ENCODE measurements at places on chromosomes 12 and 14.

GRCh38 chr12:53070877-53071492 is 8.2 kb downstream of the SPRYD3 start:
- DNase-seq, result no peak

DNA sequence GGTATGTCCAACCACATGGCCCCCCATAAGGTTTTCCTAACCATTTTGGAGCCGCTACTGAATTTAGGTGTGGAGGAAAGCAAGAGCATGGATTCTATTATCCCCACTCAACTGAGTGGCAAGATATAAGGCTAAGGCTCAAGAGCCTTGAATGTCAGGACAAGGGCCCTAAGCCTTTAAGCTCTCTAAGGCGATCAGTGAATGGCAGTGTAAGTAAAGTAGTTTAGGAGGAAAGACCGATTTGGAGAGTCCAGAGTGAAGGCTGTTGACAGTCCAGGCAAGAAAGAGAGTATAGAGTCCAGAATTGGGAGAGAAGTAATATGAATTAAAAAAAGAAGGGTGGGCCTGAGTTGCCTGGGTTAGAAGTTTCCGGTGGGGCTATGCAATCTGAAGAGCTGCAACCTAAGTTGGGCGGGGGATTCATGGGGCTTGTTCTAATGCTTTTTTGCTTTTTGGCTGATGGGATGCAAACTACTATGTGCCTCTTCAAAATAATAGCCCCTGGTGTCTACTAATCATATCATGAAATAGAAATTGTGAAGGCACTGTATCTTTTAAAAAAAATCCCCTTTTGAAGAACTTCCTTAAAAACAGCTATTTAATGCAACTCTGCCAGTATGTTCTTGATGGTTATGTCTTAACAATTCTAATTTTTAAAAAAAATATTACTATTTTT is at the start of gene SPIC:
TSS of gene SPIC (plus strand) at position 626 of the 676 bp plus-strand sequence. CDS start 1,569 bp downstream, outside the sequence.
- DNase-seq, result no peak

DNA sequence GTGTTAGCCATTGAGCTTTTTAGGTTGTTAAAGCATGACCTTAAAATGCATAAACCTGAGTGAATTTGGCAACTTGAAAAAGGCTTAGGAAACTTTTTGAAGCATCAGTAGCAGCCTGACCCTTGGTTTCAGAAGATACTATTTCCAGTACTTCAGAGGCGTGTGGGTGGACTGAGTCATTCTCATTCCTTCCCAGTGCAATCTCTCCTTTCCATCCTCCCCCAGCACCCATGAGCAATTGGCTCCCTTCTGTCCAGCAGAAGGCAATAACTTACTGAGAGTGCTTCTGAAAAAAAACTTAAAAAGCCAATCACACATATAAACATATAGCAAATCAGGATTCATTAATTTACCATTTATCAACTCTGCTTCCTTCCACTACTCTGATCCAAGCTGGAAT is 299.3 kb upstream of the STXBP6 start:
- no peak for DNase-seq

DNA sequence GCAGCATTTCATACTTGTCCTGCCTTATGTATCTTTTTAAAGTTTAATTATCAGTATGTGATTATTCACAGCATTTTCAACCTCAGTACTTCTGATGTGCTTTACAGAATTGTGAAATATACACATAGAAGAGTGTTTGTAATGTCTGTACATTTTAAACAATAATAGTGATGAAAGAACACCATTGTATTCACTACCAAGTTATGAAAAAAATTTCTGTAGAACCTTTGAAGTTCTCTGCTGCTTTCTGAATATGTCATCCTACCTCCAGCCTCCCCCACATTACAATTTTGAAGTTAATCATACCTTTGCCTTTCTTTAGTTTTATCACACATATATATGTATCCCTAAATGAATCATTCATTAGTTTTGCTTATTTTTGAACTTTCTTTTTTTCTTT is 24.8 kb downstream of the FRMD6 start:
- DNase-seq, result no peak

GRCh38 chr14:93788293-93788542 is at the start of gene PRIMA1:
TSS of gene PRIMA1 (minus strand) at chr14:93788485. CDS start at chr14:93787718, 767 bp downstream.
- DNase-seq, result no peak

- DNase-seq, result no peak
These were observed 104.1 kb downstream of the ANO2 start for GRCh38 chr12:5840944-5841343.

GRCh38 chr12:111389635-111390034 is 16.1 kb upstream of the SH2B3 start:
- DNase-seq, result no peak

DNA sequence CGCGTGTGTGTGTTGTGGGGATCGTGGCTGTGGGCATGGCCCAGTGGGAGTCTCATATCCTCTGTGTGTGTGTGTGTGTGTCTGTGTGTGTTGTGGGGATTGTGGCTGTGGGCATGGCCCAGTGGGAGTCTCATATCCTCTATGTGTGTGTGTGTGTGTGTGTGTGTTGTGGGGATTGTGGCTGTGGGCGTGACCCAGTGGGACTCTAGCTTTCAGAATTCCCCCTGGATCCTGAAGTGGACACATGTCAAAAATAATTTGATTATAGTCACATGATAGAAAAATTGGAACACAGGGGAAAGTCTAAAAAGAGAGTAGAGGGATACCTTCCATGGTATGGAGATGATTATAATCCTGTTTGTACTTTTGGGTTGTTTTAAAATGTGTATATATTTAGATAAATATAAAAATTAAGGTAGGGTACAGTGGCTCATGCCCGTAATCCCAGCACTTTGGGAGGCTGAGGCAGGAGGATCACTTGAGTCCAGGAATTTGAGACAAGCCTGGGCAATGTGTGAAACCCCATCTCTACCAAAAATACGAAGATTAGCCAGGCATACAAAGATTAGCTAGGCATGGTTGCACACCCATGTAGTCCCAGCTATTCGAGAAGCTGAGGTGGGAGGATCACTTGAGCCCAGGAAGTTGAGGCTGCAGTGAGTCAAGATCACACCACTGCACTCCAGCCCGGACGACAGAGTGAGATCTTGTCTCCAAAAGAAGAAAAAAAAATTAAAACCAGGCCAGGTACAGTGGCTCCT is 11.0 kb downstream of the PAPLN start:
- no peak for DNase-seq

DNA sequence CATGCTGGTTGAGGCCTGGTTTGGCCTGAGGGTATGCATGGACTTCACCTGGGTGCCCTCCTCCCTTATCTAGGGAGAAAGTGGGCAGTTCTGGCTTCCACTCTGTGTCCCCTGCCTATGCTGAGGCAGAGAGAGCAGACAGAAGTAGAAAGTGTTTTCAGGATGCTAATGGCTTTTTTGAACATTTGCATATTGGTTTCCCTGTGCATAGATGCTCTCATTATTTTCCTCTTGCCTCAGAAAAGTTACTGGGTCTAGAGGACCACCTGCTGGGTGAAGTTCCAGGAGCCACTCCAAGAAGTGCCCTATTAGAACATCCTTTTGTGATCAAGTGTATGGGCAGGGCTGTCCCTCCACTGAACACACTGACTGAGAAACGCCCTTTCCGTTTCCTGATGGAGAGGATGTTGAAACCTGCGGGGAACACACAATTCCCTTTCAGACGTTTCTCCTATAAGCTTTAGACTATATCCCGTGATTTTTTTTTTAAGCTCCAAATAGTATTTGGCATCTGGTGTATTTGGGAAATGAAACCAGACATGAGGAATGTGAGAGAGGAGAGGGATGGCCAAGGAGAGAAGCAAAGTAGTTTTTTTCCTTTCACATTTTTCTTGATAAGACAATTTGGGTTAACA is 66.6 kb downstream of the DAAM1 start:
- no peak for DNase-seq

- DNase-seq, result no peak
These were observed 63.2 kb upstream of the SLC24A4 start for GRCh38 chr14:92259613-92260357.

DNA sequence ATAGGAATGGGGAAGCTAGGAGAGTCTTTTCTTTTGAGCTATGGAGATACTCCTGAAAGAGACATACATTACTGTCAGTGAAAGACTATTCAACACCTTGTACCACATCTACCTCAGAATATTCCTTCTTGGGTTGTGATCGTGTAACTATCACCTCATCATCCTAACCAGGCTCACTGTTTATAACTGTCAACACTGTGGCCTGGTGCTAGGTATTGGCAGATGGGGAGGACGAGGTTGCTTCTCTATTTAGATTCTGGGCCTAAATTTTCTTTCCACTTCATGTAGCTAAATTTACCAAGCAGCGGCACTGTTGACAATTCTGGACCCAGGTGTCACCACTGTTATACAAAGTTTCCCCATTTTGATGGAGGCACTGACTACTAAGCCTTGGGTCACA is 354.4 kb downstream of the NELL2 start:
- no peak for DNase-seq

GRCh38 chr14:101040538-101041442 is 137.3 kb upstream of the RTL1 start:
- DNase-seq, result no peak

GRCh38 chr14:89367779-89368120 is 49.3 kb downstream of the FOXN3 start:
- no peak for DNase-seq

DNA sequence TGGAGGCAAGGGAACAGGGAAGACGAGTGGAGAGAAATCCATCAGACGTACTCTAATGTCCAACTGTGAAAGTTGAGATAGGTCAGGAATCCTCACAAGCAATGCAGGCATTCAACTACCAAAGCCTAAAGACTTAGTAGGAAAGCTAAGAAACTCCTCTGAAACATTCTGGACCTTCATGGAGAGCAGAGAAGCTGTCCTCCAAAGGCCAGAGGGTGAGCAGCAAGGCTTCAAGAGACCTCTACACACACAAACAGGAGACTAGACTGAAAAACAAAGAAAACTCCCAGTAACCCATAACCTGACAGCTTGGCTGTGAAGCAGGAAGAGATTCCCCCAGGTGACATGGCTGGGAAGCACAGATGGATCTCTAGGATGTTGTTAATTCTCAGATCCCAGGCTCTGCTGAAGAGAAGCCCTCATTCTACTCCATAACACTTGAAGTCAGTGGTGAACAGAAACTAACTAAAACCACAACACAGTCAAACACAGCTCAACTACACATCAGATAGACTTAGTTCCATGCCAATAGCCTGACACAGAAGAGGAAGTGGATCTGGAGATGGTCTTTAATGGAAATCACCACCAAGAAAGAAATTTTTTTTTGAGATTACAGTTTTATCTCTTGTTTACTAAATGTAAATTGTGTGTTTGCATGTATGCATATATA is 23.2 kb upstream of the LYZ start:
- no peak for DNase-seq

DNA sequence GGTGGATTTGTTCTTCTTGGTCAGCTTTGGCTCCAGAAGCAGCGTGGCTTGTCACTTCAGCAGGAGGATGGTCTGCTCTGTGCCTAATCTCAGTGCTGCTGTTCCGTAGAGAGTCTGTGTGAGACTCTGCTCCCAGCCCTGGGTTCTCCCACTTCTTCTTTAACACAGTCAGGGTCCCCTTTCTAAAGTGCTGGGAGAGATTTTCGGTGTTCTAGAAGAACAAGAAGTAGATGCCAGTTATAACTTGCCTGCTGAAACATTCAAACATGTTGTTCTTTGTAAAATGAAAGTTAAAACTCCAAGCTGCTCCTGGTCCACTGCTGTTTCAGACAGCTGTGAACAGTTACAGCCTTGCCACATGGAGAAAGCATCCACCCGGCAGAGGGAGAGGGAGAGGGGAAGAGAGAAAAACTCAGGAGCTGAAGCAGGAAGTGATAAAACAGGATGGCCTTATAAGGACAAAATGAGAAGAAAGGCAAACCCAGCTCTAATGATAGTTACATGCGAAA is 55.2 kb upstream of the CERS5 start:
- DNase-seq, result no peak

GRCh38 chr12:93795352-93795751 is 118.2 kb downstream of the CRADD start:
- DNase-seq, result no peak

GRCh38 chr12:123808167-123808566 is 46.1 kb downstream of the DNAH10 start:
- DNase-seq, result no peak

DNA sequence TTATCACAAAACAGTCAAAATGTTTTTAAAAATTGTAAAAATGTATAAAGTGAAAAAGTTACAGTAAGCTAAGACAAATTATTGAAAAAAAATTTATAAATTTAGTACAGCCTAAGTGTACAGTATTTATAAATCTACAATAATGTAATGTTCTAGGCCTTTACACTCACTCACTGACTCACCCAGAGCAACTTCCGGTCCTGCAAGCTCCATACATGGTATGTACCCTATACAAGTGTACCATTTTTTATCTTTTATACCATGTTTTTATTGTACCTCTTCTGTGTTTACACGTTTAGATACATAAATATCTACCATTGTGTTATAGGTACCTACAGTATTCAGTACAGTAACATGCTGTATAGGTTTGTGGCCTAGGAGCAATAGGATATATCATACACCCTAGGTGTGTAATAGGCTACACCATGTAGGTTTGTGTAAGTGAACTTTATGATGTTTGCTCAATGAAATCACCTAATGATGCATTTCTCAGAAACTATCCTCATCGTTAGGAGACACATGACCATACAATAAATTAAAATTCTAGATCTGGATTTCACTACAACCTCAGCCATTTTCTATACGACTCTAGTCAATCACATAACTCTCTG is 66.8 kb downstream of the TXNDC16 start:
- no peak for DNase-seq

DNA sequence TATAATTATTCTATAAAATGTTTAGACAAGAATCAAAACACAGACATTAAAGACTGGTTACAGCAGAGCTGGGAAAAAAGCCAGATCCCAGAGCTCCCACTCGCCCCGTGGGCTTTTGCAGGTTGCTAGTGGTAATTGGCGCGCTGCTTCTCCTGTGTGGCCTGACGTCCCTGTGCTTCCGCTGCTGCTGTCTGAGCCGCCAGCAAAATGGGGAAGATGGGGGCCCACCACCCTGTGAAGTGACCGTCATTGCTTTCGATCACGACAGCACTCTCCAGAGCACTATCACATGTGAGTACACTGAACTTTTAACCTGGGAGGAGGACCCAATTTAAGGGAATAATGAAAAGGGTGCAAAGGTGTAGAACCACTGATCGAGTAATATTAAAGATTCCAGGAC is 7.5 kb downstream of the TMEM52B start:
- DNase-seq, result no peak

GRCh38 chr12:26648584-26648983 is 184.4 kb downstream of the ITPR2 start:
- peak; percentile 97 for DNase-seq

- no peak for DNase-seq
These were observed 321.0 kb upstream of the RTL1 start for GRCh38 chr14:101224356-101225156.

DNA sequence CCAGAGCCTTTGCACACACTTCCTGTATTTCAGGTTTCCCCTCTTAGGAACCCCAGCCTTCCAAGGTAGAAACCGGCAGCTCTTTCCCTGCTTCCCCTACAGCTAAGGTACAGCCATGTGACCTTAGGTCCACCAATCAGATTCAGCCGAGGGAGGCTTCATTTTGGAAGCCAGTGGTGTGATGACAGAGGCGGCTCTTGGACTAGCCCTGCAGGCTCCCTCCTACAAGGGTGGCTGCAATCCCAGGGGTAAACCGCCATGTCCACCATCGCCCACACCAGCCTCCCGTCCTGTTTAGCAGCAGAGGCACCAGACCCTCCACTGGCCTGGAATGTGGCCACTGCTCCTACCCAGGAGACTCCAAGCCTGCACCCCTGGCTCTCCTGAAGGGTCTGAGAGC is 65.6 kb downstream of the SERPINA3 start:
- DNase-seq, result no peak
